Activated T-helper 17 cell treated with anti-CD3 and anti-CD28 coated beads, Interleukin-2, amount 50 U/mL, for 72 hours (primary cell): ENCODE measurements at places on chromosomes 6 and 20.

DNA sequence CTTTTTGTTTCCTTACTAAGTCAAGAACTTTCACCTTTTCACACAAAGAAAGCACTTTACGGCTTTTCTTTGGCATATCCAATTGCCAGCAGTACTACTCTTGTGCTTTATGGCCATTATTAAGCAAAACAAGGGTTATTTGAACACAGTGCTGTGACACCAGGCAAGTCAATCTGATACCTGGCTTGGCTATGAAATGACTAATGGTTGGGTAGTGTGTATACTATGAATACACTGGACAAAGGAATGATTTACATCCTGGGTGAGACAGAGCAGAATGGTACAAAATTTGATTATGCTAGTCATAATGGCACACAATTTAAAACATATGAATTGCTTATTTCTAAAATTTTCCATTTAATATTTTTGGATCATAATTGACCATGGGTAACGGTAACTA is 22.1 kb upstream of the ADGRF1 start:
- ATAC-seq, result no peak

DNA sequence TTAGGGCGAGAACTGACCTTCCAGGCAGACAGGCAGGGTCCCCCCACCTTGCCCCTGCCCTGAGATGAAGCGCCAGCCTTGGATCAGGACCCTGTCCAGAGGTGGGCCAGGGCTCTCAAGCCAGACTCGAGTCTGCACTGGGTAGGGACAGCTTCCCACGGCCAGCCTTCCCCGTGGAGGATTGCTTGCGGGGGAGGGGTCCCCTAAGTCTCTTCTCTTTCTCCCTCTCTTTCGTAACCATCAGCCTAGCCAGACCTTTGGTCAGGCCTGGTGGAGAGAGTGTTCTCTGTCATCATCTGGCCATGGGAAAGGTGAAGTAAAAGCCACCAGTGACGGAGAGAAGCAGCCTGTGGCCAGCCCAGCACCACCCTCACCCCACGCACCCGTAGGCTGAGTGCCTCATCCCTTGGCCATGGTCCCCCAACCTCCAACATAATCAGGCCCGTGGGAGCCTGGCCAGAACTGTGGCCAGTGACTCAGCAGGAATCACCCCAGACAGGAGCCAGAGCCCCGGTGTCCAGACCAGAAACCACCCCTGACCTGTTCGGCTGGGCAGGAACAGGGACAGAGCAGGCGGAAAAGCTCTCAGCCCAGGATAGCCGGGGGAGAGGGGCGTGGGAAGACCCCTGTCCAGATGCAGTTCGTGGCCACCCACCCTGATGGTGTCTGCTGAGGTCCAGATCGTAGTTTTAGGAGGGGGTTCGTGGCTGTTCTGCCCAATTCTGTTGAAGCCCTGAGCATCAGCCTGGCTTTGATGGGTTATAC is 47.1 kb downstream of the SNAI1 start:
- ATAC-seq, result no peak

GRCh38 chr20:15799871-15800270 is 773.4 kb downstream of the KIF16B start:
- ATAC-seq, result no peak

DNA sequence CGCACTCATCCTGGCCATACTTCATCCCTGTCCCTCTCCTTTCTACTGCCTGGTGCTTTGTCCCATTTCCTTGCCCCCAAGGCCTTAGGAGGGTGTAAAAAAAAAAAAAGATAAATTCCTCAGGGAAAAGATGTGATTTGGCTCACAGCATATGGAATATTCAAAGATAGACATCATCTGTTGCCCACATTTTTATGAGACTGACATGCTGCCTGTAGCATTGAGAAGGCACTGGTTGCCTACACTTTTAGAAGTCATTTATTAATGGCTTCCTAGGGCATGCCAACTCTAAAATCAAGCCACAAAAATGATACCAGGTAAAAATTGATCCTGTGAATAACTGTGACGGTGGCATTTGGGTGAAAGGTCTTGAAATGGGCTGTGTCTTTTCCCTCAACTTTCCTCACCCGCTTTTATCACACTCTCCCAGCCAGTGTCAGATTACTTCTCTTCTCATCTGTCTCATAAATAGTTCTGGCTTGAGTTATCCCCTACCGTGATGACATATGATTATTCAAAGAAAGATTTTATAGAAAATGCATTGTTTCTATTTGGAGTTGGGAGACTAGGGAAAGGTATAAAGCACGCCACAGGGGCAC is 139.4 kb downstream of the CARMIL1 start:
- no peak for ATAC-seq

GRCh38 chr6:109001291-109001894 is 93.3 kb downstream of the SESN1 start:
- no peak for ATAC-seq

GRCh38 chr6:35086282-35086632 is 54.9 kb downstream of the TCP11 start:
- ATAC-seq, result no peak

GRCh38 chr6:117497237-117497636 is 14.8 kb downstream of the DCBLD1 start:
- ATAC-seq, result no peak

DNA sequence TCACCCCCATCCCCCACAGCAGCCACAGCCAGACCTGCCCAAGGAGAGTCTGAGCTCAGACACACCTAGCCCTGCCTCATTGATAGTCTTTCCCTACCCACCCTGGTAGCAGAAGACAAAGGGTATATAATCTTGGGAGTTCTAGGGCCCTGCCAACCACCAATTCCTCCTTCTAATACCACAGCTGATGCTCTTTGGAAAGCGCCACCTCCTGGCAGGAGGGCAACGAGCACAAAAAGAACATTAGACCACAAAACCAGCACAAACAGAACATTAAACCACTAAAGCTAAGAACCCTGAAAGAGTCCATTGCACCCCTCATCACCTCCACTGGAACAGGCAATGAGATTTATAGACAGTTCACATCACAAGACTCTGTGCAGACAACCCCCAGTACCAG is 195.8 kb upstream of the FUT9 start:
- no peak for ATAC-seq

DNA sequence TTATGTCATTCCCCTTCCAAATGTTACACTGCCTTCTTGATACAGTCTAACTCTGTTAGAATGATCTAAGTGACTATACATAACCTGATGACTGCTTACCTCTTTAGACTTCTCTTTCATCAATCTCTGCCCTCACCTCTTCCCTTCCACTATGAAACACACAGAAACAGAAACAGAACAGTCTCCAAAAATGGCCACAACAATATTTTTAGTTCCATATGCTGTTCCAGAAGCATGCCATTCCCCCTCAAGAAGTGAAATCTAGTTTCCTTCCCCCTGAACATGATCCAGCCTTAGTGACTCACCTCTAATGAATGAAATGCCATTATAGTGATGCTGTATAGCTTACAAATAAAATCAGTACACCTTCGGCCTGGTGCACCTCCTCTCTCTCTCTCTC is 229.3 kb upstream of the TENT5A start:
- ATAC-seq, result no peak

DNA sequence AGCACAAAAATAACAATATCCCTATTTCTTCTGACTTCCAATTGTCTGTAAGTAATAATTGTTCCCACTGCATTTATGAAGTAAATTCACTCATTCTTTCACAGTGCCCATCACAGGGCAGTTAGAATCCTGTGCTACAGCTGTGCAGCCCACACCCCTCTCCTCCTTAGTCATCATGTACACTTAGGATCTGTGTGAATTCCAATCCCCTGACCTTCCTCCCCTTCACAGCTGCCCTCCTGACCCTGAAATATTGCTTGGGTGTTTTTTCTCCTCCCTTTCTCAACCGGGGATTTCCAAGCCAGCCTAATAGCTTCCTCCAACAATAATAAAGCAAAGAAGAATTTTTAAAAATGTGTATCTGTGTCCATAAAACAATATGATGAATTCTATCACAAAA is 91.5 kb upstream of the BEND6 start:
- no peak for ATAC-seq

- ATAC-seq, result no peak
Measured at GRCh38 chr6:121876721-121877120, 441.3 kb downstream of the GJA1 start.

GRCh38 chr20:6287471-6287870 is 164.6 kb upstream of the FERMT1 start:
- no peak for ATAC-seq

DNA sequence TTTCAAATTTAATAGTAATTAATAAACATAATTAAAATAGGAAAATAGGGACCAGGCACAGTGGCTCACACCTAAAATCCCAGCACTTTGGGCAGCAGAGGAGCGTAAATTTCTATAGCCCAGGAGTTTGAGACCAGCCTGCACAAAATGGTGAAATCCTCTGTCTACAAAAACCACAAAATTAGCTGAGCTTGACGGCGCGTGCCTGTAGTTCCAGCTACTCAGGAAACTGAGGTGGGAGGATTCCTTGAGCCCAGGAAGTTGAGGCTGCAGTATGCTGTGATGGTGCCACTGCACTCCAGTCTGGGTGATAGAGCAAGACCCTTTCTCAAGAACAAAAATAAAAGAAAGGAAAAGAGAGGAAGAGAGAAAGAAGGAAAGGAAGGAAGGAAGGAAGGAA is 1387.0 kb upstream of the ADGRB3 start:
- ATAC-seq, result no peak

DNA sequence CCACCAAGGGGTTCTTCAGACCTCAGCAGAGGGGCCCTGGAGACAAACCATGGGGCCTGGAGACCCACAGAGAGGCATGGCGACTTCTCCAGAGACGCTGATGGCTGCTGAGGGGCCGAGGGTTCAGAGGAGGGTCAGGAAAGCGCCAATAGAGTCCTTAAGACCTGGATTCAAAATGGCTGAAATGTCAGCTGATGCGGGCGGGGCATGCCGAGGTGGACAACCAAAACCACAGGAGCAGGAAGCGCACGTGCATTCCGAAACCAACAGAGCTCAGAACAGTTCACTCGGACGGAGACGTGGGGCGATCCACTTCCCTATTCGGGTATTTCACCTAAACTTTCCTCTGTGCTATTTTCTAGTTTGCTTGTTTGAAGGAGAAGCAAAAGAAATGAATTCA is 99.9 kb upstream of the RIN2 start:
- ATAC-seq, result no peak

DNA sequence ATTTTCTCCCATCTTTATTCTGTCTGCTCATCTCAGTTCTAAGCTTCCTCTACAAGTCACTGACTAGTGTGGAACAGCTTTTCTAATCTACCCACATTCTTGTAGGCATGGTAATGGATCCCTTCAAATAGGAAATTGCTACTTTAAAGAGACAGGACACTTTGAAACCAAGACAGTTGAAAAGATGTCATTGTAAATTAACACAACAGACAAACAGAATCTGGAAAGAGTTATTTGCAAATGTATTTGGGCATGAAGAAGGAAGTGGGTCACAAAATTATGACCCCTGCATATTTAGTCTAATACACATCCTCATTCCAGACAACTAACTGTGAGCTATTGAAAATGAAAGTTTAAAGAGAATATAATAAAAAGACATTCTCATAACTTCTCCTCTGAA is 298.2 kb upstream of the MARCKS start:
- no peak for ATAC-seq

DNA sequence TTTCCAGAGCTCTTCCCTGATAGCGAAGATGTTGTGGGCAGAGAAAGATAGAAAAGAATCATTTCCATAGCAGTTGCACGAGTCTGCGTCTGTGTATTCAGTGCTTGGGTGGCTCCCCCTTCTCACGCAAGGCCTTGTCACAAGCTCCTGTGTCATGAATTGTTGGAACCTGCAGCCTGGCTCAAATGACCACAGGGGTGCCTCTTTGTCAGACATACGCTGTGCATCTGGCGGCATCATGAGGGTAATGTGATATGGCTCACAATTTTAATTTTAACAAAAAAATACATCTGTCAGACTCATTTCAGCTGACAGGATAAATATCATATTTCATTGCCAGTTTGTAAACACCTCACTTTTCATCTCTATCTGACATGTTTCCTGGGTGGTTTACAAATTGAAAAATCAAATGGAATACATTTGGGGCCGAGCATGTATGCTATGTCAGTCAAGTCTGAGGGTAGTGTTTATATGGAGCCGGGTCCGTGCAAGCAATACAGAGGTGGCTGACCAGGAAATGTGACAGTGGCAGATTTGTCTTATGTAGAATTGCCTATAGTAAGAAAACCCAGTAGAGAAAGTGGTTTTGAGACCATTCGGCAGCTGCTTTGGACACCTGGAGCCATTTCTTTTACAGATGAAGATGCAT is 90.9 kb downstream of the CAP2 start:
- ATAC-seq, result no peak

GRCh38 chr6:103799971-103800670 is 1059.6 kb downstream of the HACE1 start:
- ATAC-seq, result no peak

DNA sequence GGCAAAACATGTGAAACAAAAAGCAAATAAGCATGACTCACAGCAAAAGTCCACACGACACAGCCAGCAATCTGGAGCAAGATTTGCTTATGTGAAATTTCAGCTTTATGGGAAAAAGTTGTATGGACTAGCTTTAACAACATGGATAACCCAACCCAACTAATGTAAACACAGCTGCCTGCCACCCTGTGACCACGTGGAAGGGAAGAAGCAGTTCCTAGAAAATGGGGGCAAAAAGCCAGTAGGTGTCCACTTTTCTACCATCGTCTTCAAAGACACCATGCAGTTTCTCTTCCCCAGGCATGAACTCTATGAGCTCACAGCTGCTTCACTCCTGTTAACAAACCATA is 425.4 kb upstream of the RNF217 start:
- no peak for ATAC-seq

DNA sequence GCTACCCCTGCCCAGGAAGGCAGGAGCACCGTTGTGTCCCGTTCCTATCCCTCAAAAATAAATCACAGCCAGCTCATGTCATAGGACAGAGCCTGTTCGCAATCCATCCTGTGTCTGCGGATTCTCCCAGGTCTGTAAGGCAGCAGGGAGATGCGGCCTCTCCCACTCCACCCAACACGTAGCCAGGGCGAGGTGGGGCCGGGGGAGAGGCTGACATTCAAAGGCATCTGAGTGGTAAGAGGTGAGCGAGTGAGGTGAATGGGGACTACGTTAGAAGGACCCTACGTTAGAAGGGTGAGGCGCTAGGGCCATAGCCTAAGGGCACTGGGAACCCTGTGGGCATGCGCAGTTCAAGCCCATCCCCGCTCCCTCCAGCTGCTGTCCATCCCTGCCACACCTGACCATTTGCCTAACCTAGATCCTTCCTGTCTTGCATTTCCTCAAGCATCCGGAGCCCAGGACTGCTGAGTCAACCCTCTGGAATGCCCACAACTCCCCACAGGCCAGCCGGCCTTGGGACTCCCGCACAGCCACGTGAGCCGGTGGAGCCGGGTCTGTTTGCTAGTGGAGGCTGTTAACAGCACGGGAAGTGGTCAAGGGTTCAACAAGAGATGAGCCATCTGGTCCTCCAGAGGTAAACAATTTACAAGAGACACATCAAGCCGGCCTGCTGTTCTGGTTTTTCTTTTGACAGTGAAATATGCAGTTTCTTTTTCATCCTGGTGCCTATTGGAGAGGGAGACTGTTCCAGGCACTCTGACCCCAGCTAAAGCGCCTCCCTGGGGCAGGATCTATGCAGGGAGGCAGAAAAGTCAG is 45.9 kb downstream of the RIPOR3 start:
- no peak for ATAC-seq

- no peak for ATAC-seq
Measured at GRCh38 chr6:143465546-143465945, 14.9 kb downstream of the PEX3 start.

- ATAC-seq, result no peak
Measured at GRCh38 chr6:41730531-41731436, 4.6 kb downstream of the TFEB start.

GRCh38 chr20:48287021-48287494 is 501.8 kb upstream of the SULF2 start:
- ATAC-seq, result no peak

GRCh38 chr20:33842346-33842745 is 31.2 kb downstream of the CHMP4B start:
- no peak for ATAC-seq
